ENCODE measurements at places on chromosomes 5 and 9.

DNA sequence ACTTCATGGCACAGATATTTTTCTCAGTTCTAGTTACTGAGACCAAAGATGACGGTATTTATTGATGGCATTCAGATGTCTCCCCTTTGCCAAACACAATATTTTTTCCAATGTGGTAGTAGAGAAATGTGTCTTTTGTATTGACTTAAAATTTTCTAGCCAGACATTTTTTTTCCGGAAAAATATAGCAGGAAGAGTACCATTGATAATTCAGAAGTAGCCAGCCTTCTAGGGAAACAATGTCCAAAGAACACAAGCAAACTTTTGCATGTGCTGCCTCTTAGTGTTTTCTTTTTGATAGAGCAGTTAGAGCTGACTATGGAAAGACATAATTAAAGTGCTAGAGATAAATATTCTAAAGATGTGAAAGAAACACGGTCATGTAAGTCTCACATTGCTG, 231.4 kb downstream of the MARCHF11 start:
- no peak for DNase-seq

DNA sequence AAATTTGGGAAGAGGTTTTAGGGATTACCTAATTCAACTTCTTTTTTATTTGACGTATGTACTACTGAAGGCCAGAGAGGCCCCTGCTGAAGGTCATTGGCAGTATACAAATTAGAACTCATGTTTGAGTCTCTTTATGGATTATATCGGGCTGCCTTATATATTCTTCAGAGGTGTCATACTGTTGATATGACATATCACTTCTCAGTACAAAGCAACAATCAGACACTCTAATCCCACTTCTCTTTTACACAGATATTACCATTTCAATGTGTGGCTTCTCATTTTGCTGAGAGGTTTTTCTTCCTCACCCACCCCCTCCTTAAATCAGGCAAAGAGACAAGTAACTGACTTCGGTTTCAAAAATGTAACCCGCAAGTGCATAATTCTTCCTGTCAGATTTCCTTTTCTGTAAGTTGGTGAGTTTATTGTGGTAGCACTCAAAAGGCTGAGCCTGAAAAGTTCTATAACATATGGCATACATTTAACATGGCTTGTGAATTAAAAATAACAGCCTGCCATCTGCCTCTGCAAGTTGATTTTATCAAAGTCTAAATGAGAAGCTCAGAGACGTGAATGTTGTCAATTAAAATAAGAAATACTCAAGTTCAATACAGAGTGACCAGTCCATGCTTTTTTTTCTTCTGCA, 163.6 kb upstream of the RORB start:
- no peak for DNase-seq

GRCh38 chr9:105117234-105117633, 127.2 kb upstream of the SLC44A1 start:
- DNase-seq = no peak

DNA sequence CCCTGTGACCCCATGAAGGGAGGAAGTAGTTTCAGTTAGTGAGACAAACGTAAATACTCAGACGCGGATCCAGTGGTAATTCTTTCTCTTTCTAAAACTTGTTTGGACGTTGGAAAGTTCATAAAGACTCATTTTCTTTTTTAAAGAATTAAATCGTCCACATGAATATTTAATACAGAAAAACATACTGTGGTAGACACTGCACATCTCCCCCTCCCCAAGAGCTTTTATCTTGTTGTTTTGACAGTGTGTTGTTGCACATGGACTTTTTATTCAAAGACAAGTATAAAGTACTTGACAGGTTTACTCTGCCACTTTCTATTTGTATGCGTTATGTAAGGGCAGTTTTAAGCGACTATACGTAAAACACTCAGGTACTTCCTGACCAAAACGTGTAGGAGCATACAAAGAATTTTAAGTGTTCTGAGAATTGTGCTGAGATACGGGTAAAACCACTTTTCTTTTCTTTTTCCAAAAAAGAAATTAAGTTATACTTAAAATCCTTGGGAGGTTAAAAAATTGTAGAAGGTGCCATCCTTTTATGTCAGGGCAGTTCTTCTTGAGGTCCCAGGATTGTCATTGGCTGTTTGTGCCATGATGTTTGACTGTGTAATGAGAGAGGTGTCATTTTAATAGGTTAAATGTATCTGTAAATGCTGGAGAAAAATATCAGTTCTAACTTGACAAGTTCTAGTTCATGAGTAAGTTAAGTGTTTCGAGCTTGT, 1.3 kb downstream of the NIPBL start:
- no peak for DNase-seq

GRCh38 chr5:38716516-38716915, 129.3 kb upstream of the OSMR start:
- no peak for DNase-seq

DNA sequence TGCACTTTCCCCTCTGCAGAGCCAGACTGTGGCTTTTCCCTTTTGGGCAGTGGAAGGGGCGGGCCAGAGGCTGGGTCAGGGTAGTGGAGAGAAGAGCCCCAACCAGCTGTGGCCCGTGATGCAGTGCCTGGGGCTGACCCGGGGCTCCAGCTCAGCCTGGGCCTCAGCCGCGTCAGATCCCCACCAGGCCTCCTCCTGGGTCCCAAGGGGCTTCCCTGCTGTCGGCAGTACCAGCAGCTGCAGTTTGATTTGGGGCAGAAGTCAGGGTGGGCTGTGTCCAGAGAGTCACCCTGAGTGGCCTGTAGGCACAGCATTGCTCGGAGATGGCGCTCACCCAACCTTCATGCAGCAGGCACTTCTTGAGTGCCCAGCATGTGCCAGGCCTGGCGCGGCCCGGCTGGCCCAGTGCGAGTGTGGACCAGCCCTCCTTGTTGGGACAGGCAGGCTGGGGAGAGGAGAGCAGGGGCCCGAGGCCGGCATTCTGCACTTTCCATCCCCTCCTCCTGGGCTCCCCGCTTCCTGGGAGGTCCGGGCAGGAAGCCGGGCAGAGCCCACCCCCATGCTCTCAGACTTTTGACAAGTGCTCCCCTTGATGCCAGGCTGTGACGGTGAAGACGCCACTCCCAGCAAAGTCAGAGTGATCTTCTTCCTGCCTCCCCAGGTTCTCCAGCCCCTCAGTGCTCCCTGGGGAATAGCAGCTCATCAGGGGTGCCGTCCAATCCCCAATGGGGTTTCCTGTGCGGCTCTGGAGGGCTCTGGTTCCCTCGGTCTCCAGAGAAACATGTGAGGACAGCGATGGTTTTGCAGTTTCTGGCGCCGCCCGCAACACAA, 88.3 kb upstream of the COL5A1 start:
- no peak for DNase-seq

- DNase-seq = no peak
These were observed 10.5 kb downstream of the DOCK2 start for GRCh38 chr5:169647566-169647965.

GRCh38 chr5:129972465-129973141, 68.3 kb downstream of the CHSY3 start:
- DNase-seq = no peak

GRCh38 chr5:32018476-32019436, 155.4 kb downstream of the GOLPH3 start:
- no peak for DNase-seq

DNA sequence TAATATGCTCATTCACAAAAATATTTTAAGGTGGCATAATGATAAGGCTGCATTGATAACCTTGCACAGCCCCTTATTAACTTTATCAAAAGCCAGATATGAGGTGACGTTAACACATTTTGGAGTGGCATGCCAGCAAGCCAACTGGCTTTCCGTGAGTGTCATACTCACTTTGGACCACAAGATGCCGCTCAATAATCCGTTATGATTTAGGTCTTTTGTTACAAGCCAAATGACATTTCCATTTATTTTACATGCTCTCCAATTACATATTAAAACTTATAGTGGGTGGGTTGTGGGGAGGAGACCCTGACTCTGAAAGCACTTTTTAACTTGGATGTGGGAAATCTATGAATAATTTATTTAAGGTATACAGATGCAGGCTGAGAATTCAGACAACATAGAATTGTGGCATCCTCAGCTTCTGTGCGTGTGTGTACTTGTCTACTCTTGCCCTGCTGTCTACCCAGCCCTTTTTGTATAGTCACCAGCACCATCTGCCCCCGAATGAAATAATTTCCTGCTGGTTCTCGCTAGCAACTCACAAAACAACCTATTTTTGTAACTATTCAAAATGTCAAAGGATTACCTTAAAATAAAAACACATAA, 305.1 kb downstream of the PSAT1 start:
- DNase-seq = no peak

- DNase-seq = no peak
These were observed 121.7 kb upstream of the PITX1 start for GRCh38 chr5:135155616-135156214.

GRCh38 chr5:83277154-83277553, 194.4 kb upstream of the VCAN start:
- no peak for DNase-seq

- no peak for DNase-seq
These were observed 95.7 kb downstream of the ATPSCKMT start for GRCh38 chr5:10153808-10154537.

- DNase-seq = no peak
These were observed 6.7 kb upstream of the LCN2 start for GRCh38 chr9:128142596-128142995.

- DNase-seq = no peak
These were observed 30.6 kb upstream of the ASS1 start for GRCh38 chr9:130414081-130414731.

DNA sequence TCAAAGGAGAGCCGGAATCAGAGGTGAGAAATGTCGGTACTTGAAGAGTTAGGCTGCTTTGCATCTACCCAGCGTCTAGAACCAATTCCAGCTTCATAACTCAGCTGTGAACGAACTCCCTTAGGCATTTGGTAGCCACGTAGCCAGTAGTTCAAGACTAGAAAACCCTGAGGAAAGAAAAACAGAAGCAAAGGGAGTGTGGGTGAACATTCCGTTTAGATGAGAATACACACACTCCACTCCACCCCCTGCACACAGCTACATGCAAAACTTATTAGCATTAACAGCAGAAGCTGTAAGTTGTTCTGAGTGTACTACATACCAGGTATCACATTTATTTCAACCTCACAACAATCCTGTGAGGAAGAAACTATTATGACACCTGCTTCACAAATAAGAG, 78.3 kb downstream of the SMIM23 start:
- peak; percentile 85 for DNase-seq

GRCh38 chr5:130231786-130232185, 327.5 kb downstream of the CHSY3 start:
- DNase-seq = no peak

- no peak for DNase-seq
These were observed 440.8 kb downstream of the BNC2 start for GRCh38 chr9:16429671-16430070.

DNA sequence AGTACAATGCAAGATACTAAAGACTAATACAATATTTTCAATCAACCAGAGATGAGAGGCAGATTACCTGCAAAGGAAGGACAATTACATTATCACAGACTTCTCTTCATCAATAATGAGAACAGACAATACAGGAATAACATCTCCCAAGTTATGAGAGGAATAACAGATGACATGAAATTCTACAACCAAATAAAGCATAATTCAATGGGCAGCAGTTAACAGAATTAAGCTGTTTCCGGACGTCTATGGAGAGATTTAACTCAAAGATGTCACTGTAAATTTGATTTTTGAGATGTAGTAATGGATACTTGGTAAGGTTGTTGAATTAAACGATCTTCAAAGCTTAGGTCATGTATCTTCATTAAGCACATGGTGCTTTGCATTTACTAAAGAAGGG, 19.8 kb upstream of the PARP8 start:
- no peak for DNase-seq

- no peak for DNase-seq
These were observed 9.8 kb upstream of the PCDHB1 start for GRCh38 chr5:141041427-141041785.

DNA sequence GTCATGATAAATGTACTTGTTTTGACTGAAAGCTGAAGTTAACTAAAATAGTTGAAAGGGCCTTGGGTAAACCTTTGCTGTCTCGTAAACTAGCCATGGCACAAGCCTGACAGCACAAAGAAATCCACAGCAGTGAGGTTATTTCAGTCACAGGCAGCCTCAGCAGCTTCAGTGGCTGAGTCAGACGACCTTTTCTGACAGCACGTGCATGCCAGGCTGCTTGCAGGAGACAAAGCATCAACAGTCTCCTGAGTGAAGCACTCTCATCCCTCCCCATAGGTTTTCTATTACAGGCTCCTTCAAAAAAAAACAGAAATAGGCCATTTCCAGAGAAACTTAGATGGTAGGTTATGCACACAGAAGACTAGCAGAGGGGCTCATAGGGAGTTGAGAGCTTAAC, 34.6 kb downstream of the OXCT1 start:
- peak; percentile 51 for DNase-seq

- peak; percentile 42 for DNase-seq
These were observed 235.1 kb upstream of the ADAMTSL1 start for GRCh38 chr9:18238752-18239447.

- peak; percentile 22 for DNase-seq
These were observed 471.5 kb downstream of the ZNF608 start for GRCh38 chr5:124274949-124275348.

- no peak for DNase-seq
These were observed 116.7 kb downstream of the MED10 start for GRCh38 chr5:6261668-6262067.

GRCh38 chr5:16768184-16768583, 151.4 kb upstream of the RETREG1 start:
- no peak for DNase-seq
